ENCODE measurements at places on chromosomes 6 and 20.

DNA sequence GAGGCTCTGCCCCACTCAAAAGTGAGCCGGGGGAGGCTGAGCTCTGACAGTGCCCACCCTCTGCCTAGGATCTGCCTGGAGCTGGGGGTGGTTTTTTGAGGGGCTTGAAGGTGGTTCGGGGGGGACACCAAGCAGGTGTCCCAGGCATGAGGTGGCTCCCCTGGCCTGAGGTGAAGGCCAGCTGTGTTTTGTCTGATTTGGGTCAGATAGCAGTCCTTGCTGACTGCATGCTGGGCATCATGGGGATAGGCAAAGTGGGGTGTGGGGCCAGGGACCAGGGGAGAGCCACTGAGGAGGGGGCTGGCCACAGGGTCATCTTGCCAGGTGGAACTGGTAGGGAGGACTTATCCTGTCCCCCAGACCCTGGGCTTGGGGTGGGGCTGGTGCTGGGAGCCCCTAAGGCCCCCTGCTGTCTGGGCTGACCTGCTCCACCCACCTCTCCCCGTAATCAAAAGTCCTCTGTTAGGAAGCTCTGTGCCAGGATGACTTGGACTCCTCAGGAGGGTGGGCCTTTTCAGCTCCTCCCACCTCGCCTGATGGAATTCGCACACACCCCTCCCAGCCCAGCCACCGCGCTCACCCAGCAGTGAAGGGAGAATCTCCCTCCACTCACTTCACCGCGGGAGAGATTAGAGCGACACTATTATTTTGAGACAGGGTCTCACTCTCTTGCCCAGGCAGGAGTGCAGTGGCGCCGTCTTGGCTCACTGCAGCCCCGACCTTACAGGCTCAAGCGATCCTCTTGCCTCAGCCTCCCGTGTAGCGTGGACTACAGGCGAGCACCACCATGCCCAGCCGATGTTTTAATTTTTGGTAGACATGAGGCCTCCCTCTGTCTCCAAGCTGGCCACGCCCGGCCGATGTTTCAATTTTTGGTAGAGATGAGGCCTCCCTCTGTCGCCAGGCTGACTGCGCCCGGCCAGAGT lies 1.5 kb upstream of the COL9A3 start:
- no peak for DNase-seq

DNA sequence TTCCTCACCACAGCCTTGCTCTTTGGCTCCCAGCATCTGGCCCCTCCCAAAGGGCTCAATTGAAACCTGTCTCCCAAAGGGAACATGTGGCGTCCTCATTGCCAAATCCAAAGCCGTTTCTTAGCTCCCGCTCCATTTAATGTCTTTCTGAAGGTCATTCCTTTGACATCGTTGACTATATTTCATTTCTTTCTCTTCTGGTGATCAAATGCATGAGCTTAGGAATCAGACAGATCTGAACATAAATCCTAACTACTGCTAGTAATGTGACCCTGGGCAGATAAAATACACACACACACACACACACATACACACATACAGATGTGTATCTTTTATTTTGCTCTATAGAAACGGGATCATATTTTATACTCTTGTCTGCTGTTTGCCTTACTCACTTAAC lies 964.7 kb upstream of the FLRT3 start:
- DNase-seq, result no peak

GRCh38 chr6:56759521-56759920 lies 116.8 kb upstream of the DST start:
- no peak for DNase-seq

DNA sequence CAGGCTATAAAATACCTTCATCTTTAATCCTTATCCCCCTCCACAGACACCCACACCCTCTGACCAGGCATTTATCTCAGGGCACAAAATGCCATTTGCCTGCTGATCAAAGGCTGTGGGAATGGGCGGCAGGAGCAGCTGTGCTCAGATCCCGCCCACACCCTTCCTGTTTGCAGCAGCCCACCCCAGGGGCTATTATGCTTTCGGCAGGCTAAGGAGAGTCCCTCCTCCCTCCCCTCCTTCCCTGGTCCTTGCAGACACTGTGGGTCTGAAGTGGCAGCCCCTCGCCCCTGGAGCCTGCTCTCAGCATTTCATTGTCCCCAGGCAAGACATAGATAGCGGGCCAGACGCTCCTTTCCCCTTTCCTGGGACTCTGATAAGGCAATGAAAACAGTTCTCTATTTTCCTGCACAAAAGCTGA lies 220.8 kb upstream of the HEY2 start:
- DNase-seq, result no peak

- DNase-seq, result no peak
Observed at GRCh38 chr20:24022621-24023180, 34.1 kb upstream of the GGTLC1 start.

- DNase-seq, result no peak
Observed at GRCh38 chr6:122817358-122817757, 28.3 kb downstream of the SMPDL3A start.

GRCh38 chr6:17417817-17418216 lies 24.4 kb downstream of the CAP2 start:
- DNase-seq, result no peak

- DNase-seq, result no peak
Observed at GRCh38 chr6:82881519-82881918, 184.1 kb downstream of the UBE3D start.

GRCh38 chr6:100281471-100281901 lies 183.2 kb downstream of the SIM1 start:
- no peak for DNase-seq

DNA sequence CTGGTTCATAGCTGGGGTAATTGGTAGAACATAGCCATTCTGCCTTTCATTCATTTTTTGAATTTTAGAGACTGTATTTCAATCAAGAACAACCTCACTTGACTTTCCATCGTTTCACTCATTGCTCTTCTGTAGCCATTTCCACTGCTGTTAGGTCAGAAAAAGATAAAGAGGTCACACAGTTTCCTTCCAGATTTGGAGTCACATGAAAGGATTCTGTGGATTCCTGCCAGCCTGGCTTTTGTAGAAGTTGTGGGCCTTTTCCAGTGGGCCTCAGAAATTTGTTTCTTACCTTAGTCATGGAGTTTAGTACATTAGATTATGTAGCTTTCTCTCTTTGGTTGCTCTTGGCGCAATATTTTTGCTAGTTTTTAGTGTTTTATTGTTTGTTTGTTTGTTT lies 157.8 kb downstream of the SASH1 start:
- no peak for DNase-seq

DNA sequence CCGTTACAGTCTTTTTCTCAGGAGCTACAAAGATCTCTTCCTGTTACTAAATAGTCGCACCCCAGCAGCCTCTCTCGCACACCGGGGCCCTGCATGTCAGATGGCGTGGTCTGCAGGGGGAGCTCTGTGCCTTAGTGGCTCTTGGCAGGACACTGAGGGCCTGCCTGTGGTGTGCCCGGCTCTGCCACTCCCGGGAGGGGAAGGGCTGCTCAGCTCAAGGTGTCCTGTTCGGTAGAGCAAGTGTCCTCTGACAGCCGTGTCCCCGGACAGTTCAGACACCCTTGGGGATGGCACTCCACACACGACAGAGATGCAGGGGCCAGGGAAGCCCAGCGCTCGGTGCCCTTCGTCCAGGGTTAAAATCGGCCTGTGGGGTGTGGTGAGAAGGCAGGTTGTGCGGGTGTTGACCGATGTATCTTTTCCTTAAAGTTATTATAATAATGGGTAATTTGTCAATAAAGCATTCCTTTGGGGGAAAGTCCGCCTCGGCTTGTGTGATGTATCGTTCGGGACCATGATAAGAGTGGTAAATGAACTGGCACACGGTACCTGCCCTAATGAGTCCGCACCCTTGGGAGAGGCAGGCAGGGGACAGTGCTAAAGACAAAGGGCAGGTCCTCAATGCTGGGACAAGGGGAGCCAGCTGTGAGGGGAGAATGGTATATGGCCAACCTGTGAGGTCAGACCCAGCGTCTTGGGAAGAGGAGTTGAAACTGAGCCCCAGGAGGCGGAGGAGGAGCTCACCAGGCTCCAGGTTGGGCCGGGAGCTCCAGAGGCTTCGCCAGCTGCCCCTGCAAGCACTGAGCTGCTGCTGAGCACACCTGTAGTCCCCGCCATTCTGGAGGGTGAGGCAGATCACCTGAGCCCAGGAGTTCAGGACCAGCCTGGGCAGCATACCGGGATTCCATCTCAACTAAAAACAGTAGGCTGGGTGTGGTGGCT lies 3.6 kb upstream of the DNAJC5 start:
- no peak for DNase-seq

DNA sequence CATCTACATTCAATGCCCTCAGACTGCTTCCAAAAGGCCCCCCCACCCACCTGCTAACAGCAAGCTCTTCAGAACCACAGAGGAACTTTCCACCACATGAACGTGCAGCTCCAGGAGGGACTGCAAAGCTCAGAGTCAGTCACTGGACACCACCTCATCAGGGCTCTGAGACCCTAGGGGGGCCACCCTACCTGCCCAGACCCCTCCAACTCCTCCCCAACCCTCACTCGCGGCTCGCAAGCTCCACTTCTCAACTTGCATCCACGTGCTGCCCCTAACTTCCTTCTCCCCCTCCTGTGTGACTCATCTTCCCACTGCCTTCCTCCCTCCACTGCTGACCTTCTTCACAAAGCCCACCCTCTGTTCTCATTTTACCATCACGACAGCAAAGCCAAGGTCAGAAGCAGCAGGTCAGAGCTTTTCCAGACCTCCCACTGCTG lies 6.5 kb downstream of the MBOAT1 start:
- DNase-seq, result no peak

DNA sequence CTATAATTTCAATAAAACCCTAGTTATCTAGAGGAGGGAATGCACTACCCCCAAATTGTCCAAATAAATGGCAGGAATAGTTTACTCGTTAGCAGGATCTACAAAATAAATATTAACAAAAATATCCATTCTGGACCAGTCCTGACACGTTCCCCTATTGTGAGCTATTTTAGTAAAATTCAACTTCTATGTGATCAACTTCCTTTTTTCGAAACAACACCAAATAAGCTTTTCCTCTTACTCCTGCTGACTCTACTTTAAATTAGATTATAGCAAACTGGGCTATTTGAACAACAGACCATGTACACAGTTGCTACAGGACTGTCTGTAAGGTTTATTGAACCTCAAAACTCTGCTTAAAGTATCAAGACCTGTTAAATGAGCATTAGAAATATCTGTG lies 154.3 kb downstream of the IPCEF1 start:
- DNase-seq, result no peak

- no peak for DNase-seq
Observed at GRCh38 chr6:136250686-136251008, 536 bp upstream of the MTFR2 start.

- DNase-seq, result no peak
Observed at GRCh38 chr6:82484001-82484400, 120.4 kb downstream of the TPBG start.

- no peak for DNase-seq
Observed at GRCh38 chr6:34225551-34225950, 11.1 kb upstream of the HMGA1 start.

DNA sequence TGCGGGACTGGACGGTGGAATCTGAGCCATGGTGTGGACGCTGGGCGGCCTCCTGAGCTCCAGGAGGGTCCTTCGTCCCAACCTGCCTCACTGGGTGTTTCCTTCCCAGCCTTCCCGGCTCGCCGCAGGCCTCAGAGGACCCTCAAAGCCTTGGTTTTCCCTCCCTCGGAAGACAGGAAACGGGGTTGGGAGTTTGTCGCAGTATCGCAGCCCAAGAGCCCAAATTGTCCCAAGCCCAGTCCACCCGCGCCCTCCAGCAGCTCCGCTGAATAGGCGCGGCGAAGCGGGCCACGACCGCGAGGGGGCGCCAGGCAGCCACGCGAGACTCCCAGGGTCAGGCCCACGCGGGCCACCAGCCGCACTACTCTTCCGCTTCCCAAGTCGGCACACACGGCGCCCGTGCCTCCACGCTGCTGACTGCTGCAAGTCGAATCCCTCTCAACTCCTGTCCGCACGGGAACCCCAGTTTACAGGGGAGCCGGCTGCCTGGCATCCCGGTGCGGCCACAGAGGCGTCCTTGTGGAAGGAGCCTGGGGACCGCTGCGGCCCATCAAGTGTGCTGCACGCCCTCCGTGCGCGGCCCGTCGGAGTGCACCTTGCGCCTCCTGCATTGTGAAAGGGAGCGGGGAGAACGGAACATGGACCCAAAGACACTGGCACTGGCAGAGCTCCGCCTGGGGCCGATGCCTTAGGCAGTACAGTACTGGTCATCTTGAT lies 40.4 kb upstream of the HMGA1 start:
- no peak for DNase-seq

GRCh38 chr6:34391786-34392496 lies 528 bp downstream of the NUDT3 start:
- DNase-seq, result no peak

GRCh38 chr6:37971711-37972390 lies 152.3 kb downstream of the ZFAND3 start:
- DNase-seq, result no peak

DNA sequence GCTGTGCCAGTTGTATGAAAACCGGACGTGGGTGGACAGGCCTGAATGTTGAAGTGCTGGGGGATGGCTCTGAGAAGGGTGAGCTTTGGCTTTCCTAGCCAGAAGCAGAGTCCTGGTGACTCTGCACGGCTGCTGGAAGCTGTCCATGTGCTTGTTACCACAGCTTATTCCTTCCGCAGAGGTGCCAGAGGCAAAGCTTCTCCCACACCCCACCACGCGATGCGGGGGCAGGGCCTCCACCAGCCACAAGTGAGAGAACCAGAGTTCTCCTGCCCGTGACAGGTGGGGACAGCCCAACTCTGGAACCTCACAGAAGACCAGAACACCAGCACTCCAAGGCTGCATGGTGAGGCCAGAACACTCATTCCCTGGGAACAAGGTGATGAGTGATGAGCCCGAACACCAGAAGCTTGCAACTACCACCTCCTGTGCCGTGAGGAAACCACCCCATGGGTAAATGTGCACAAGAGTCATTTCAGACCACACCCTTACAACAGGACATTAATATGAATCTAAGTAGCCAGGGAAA lies 36.7 kb downstream of the JAG1 start:
- no peak for DNase-seq

DNA sequence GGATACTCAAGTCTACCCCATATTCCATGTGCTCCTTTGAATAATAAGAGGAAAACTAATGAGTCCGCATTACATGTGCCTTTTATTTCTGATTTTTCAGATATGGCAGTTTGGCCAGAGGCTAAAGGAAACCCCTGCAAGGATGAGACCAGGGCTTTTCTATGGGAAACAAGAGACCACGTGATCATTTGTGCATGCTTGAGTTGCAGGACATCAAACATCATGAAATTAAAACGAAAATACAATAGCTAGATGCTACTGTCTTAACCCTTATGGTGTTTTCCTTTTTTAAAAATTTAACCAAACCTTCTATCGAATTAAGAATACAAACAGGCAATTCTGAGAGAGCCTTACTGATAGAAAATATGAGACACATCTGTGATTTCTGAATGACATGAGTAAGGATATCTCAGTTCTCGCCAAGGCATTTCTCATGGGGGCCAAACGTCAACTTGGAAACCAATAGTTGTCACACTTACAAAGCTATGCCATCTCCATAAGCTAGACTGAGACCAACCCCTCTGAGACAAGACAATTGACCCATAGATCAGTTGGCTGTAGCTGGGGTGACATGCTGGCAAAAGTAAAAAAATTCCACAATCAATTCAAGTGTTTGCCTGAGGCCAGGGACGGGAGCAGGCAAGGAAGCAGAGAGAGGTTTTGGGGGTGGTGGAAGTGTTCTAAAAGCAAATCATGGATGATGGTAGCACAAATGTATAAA lies 52.8 kb downstream of the RIPOR2 start:
- no peak for DNase-seq
